ENCODE measurements at places on chromosomes 12 and 14.

DNA sequence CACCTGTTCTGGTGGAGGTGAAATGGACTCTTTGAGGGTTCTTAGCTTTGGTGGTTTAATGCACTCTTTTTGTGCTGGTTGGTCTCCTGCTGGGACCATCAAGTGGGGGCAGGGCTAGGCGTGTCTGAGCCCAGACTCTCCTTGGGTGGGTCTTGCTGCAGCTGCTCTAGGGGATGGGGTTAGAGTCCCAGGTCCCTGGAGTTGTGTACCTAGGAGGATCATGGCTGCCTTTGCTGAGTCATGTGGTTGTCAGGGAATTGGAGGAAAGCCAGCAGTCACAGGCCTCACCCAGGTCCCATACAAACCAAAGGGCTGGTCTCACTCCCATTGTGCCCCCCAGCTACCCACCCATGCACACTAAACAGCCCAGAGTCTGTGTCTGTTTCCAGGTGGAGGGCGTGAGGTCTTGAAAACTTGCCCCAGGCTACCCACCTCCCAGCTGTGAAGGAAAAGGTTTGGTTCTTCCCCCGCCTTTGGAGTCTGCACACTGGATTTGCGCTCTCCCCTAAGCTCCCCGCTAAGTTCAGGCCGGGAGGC is 387.7 kb downstream of the TMTC2 start:
- no peak for DNase-seq

- DNase-seq: no peak
These were observed 13.7 kb downstream of the TCTN1 start for GRCh38 chr12:110627500-110628195.

DNA sequence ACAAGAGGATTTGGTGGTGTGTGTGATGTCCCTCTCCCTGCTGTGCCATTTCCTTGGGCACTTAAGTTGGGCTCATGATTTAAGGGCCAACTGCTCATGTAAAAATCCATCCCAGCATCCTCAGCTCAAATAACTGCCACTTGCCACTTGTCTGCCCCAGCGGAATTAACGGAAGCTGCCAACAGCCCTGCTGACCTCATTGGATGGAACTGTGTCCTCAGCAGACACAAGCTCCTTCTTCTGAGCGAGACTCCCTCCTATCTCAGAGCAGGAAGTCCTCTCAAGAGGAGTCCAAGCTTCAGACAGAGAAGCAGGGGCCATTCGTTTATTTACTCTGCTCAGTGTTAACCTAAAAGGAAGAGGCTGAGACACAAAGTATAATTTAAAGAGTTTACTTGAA is 29.6 kb upstream of the PRMT8 start:
- DNase-seq: no peak

DNA sequence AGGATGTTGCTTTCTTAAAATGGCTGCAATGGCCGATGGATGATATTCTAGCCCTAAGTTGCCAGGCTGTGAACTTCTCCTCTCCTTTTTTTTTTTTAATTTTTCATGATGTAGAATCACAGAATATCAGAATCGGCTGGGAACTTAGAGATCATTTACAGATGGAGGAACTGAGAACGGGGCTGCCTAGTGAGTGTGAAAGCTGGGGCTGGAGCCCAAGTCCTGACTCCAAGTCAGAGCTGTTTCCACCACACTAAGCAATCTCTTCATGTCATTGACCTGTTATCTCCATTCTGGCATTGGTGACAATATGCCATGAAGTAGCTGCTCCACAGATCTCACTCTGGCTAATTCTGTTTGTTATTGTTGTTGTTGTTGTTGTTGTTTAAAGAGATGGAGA is 121.7 kb downstream of the SLC38A1 start:
- no peak for DNase-seq

DNA sequence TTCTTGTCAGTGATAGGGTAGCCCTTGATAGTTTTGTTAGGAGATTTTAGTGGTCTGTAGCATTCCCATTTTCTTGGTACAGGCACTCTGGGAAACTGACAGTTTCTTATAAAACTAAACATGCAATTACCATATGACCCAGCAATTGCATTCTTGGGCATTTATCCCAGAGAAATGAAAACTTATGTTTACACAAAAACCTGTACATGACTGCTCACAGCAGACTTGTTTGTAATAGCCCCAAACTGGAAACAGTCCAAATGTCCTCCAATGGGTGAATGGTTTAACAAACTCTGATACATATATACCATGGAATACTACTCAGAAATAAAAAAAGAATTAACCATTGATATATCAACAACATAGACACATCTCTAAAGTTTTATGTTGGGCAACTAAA is 75.5 kb downstream of the BORCS5 start:
- no peak for DNase-seq

DNA sequence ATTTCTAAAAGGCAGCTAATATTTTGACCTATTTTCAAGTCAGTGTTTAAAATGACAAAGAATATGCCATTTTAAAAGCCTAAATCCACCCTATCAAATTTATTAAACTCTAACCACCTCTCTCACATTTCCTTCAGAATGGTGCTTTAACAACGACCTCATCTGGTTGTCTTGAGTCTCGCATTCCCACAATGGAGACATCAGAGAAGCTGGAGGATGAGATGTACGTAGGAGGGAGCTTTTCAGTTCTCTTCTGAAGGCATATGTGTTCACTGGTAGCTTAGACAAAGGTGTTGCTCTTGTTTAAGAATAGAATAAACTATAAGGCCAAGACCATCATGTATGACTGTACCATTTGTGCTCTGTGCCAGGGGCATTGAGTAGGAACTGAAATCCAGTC is 82.9 kb downstream of the BCL2L14 start:
- DNase-seq: no peak

- no peak for DNase-seq
These were observed 148.7 kb downstream of the DYRK2 start for GRCh38 chr12:67797185-67797741.

DNA sequence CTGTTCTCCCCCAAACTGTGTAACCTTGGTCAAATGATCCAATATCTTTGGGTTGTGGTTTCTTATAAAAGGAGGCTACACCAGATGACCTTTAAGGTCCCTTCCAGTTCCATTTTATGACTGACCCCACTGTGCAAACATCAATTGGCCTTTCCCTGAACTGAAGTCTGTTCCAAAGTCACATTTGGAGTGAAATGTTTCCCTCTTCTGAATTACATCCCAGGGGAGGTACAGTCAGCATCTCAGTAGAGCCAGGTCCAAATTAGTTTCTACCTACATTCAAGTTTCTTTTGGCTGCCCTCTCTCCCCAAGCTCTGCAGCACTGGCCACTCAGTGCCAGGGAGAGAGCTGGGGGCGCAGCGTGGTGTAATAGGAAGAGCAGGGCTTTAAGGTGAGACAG is 34.4 kb downstream of the LIMA1 start:
- no peak for DNase-seq

GRCh38 chr12:71683633-71684032 is 2.2 kb upstream of the TMEM19 start:
- no peak for DNase-seq

GRCh38 chr12:131732-132495 is 65.3 kb downstream of the IQSEC3 start:
- no peak for DNase-seq

All from stimulated activated CD4-positive, alpha-beta T cell treated with anti-CD3 and anti-CD28 coated beads, TNF-alpha, amount 100 ng/mL, for 1 hour (primary cell).